ENCODE measurements at places on chromosomes 3 and 15.

- DNase-seq, result no peak
Measured at GRCh38 chr3:50162034-50162883, 7.1 kb downstream of the SEMA3F start.

DNA sequence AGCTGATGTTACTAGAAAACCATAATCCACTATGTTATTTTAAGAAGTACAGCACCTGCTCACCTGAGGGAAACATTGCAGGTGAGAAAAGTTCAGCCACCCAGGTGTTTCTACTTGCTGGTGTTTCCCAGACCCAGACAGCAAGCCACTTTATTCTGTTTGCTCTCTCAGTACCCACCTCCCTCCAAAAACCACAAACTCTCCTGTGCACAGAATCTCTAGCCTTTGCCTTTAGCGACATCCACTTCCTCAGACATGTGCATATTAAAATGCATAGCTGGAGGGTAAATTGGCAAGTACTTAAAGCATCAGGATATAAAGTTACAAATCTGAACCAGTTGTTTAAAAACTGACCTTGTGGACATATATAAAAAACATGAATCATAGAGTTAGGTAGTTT is 36.7 kb downstream of the VGLL3 start:
- no peak for DNase-seq

GRCh38 chr15:91609966-91610365 is 243.5 kb upstream of the SLCO3A1 start:
- no peak for DNase-seq

DNA sequence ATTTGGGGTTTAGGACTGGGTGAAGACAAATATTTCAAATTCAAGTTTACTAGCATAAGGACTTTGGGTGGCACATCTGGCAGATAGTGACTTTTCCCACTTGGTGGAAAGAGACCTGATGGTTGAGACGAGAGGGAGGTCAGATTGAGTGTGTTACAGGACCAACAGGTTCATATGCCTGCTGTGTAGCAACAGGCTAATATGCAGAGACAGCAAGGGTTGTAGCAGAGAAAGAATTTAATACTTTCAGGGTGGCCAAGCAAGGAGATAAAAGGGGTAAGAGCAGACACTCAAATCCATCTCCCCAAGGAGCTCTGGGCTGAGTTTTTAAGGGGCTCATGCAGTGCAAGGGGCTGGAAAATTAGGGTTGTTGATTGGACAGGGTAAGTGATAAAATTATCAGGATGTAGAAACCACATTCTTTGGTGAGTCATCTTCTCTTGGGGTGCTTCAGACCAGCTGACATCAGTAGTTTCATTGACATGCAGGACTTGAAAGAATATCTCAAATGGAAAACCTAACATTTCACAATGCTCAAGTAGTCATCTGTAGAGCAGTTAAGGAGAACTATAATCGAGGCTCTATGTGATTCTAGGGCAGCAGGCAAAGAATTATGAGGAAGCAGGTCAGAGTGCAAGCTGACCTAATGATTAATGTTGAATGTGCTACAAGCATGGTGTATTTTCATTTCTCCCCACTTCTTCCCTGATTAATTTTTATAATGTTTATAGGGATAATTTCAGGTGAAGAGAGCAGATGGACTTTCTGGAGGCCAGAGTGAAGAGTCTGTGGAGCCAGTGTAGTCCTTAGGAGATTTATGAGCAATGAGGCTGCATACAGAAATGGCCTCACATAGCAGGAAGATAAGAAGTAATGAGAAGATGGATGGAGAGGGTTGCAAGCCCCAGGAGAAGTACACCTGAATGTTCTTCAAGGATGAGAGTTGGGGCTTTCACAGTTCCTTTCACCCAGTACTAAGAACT is 13.7 kb downstream of the FOXB1 start:
- DNase-seq, result peak; percentile 23

DNA sequence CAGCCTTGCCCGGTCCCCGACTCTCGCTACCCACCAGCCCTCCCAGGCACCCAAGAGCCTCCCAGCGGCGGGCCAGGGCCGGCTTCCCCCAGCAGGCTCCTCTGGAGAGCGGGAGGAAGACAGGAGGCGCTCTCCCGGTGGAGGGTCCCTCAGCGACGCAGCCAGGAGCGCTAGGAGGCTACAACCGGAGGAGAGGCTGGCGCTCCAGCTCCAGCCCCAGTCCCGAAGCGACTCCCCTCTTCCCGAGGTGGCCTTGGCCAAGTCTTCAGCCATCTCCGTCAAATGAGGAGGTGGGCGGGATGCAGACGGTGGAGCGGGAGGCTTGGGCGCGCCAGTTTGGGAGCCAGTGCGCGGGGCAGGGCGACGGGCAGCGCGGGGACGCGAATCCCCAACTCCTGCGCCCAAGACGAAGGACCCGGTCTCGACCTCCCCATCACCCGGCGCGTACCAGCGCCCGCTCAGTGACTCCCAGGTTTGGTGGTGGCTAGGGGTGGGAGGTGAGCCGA is 722 bp downstream of the CHRNA3 start:
- peak; percentile 19 for DNase-seq

DNA sequence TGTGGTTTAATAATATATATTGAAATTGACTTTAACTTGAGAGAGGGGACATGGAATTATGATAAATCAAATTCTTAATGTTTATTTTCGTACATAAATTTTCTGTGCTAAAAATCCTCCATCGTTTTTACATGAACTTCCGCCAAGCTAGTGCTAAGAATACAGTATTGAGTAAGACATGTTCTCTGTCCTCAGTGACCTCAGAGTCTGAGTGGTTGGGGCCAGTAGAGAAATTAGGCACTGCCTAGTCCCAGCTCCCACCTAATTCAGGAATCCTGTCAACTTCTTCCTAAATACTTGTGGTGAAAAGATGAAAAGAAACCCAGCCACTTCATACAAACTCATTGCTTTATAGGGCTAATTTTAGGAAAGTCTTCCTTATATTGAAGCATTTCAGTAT is 110.3 kb downstream of the PPP2R3A start:
- no peak for DNase-seq

Measured in activated naive CD8-positive, alpha-beta T cell treated with anti-CD3 and anti-CD28 coated beads for 36 hours (primary cell).